ENCODE measurements at places on chromosomes 5 and 9. TPM values are rescaled to one million over a fixed set of nuclear protein-coding genes. Genes with fewer than 3 reads are reported as not detected.
A peak's percentile ranks its signal among the peaks of the same experiment; 100 is the strongest.

DNA sequence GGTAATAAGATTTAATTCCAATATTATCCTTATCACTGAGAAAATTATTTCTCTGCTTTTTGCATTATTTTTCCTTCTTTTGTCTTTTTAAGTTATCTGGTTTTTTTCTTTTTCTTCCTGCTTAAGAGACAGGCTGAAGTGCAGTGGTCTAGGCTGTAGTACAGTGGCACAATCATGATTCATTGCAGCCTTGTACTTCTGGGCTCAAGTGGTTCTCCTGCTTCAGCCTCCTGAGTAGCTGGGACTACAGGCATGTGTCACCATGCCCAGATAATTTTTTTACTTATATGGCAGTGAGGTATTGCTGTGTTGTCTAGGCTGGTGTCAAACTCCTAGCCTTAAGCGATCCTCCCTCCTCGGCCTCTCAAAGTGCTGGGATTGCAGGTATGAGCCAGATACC lies 93.9 kb downstream of the SLC44A1 start:
- DNase-seq, result no peak

DNA sequence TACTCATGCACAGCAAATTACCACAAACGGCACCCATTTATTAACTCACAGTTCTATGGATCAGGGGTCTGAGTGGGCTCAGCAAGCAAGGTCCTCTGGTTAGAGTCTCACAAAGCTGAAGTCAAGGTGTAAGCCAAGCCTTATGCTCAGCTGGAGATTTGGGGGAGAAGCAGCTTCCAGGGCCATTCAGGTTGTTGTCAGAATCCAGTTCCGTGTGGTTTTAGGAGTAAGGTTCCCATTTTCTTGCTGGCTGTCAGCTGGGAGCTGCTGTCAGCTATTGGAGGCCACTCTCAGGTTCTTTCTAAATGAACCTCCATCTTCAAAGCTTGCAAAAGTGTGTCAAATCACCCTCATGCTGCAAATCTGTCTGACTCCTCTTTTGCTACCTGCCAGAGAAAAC lies 17.7 kb downstream of the FCN2 start:
- no peak for DNase-seq

DNA sequence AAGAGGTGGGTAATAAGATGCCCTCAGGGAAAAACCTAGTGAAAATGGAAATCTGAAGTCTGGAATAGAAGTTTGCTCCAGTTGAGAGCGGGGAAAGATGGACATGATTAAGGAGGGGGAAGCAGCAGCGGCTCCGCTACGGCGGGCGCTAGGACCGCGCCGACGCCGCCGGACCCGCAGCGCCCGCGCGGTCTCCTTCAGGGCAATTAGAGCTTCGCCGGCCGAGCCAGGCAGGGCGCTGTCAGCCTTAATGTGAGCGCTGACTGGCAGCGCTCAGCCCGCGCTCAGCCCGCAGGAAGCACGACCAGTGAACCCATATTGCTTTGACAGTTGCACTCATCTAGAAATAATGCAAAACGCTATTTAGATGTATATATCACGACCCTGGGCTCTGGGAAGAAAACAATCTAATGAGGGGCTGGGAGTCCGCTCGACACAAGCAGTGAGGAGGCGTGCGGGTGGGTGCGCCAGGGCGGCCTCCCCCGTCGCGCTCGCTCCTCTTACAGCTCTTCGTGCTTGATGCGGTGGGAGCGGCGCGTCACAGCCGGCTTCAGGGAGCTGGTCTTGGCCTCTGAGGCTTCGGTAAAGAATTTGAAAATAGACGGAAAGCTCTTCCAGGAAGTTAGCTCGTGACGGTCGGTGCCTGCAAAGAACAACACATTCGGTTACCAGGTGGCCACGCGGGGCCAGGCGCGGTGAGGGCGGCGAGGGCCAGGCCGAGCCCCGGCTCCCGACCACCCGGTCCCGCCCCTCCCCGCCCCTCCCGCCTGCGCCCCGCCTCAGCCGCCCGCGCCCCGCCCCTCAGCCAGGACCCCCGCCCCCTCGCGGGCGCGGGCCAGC lies 37.7 kb downstream of the NR2F1 start:
- DNase-seq, result peak; percentile 69

Gene IFNA2
- polyA plus RNA-seq, result not detected

Gene ARPC5L
- polyA plus RNA-seq, result 60.7 TPM
